ENCODE measurements at places on chromosomes 2 and 18.
A peak's percentile ranks its signal among the peaks of the same experiment; 100 is the strongest.

DNA sequence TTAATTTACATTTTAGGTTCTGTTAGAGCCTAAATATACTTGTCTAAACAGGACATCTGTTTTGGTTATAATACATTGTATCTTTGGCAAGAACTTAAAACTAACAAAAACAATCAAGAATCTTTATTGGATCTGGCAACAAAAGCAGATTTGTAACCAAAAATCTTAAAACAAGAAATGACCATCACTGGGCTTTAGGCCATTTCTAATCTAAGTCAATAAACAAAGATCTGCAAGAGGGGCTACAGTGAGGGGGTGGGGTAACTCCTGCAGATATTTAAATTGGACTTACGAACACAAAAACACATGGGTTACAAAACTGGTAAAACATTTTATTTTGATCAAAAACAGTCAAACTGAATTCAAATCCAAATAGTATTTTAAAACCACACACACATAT, 77.3 kb downstream of the SRBD1 start:
- no peak for DNase-seq

DNA sequence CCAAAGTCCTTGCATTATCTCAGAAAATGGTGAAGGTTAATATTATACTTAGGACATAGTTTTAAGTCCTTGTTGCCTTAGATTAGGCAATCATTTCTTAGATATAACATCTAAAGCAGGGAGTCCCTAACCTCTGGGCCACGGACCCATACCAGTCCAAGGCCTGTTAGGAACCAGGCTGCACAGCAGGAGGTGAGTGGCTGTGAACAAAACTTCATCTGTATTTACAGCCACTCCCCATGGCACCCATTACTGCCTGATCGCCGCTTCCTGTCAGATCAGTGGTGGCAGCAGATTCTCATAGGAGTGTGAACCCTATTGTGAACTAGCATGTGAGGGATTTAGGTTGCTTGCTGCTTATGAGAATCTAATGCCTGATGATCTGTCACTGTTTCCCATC, 86.5 kb upstream of the MYO3B start:
- peak; percentile 53 for DNase-seq

- no peak for DNase-seq
These were observed 10.2 kb upstream of the TMEM247 start for GRCh38 chr2:46469116-46469515.

DNA sequence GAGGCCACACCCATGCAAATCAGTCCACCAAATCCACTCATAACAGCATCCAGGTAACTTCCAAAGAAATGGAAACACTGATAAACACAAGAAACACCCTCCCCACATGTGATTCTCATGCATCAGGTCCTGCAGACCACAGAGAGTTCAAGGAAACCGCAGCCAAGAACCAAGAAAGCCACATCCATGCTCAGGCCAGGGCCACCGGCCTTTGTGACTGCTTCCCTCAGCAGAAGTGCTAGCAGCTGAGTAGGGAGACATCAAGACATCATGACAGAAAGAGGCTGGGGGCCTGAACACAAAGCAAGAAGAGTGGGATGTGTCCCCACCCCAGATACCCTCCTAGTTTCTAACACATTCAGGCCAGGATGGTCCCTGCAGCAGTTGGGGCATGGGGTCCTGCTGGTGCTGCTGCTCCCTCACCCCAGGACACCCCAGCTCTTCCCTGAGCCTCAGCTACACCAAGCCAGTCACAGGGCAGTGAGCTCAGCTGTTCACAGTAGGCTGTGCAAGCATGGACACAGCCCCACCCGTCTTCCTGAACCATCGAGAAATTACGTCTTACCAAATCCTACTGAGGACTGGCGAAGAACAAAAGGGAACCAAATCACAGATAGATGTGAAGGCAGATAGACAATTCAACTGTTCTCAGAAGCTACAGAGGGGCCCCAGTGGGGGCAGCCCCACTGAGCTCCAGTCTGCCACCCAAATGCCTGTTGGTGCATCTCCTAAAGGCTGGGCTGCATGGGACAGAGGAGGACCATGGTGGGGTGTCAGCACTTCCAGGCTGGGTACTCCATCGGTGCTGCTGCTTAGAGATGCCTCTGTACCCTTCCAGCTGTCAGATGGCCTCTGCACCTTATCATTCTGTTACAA, 60.9 kb downstream of the HDAC4 start:
- no peak for DNase-seq

GRCh38 chr2:150207979-150208378, 279.5 kb downstream of the RND3 start:
- DNase-seq: no peak

DNA sequence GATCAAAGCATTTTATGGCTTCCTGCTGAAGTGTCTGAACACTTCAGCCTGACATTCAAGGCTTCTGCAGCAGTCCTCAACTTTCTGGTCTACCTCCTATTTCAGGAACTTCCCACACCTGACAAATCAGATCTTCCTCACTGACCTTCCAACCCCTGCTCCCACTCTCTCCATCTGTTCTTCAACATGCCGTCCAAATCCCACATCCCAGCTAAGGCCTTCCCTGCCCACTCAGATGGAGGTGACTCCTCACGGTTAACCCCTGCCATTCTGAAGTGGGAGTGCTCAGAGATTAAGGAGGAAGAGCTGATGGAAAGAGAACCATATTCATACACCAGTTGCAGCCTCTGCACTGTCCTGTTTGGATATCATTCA, 104.8 kb downstream of the POLR1A start:
- no peak for DNase-seq

DNA sequence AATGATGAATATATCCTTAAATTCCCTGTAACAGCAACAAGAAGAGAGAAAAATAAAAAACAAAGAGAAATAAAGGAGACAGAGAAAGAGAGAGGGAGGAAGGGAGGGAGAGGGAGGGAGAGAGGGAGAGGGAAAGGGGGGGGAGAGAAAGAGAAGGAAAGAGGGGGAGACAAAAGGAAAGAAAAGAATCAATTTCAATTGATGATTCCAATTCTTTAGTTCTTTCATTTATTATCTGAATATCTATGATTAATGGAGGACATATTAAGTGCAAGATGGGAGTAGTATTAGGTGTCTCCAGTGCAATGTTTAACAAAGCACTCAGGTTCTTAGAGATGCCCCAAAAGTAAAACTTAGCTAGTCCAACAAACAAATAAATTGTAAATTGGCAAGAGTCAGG, 97.2 kb upstream of the DPP10 start:
- DNase-seq: no peak

- DNase-seq: no peak
These were observed 711 bp downstream of the GPR17 start for GRCh38 chr2:127646487-127647241.

DNA sequence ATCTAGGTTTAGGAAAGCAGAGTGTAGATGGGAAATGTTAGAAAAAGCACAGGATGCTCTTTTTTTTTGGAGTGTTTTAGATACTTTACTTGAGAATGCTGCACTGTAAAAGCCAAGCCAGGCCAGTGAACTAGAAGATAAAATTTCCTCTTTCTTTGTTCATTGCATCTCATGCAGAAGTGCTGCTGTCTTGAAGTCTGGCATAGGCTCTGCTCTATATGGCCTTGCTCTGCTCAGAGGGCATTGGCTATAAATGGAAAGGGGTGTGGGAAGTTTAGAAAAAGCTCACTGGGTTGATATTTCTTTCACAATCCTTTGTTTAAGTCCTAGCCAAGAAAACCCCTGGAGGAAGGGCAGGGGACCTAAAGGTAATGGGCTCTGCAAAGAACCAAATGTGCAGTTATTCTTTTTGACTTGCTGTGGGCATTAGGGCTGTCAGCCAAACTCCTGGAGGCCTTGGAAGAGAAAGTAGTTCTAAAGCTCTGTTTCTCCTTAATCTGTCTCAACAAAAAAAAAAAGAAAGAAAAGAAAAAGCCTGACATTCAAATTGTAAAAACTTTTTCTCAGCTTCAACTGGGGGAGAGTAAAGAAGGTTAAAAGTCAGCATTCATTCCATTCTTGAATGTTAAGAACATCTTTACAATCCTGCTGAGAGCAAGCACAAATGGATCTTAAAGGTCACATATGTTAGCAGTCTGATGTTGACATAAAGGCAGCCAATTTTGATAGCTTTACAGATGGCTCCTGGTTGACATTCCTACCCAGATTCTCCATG, 338.3 kb downstream of the GULP1 start:
- DNase-seq: no peak

DNA sequence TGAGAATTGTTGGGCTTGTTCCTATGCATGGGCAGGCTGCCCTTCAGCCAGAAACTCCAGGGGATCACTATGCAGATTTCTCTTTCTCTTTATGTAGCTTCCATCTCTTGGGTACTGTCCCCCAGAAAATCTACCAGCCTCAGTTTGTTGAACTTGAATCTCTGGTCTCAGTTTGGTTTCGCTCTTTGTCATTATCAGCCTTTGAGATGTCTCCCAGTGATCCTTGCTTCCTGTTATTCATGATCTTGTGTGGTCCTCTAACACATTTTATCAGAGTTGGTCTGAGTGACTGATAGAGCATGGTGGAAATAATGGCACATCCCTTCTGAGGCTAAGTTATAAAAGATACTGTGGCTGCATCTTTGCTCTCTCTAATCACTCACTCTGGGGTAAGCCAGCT, 7.8 kb downstream of the TMEM87B start:
- DNase-seq: no peak

DNA sequence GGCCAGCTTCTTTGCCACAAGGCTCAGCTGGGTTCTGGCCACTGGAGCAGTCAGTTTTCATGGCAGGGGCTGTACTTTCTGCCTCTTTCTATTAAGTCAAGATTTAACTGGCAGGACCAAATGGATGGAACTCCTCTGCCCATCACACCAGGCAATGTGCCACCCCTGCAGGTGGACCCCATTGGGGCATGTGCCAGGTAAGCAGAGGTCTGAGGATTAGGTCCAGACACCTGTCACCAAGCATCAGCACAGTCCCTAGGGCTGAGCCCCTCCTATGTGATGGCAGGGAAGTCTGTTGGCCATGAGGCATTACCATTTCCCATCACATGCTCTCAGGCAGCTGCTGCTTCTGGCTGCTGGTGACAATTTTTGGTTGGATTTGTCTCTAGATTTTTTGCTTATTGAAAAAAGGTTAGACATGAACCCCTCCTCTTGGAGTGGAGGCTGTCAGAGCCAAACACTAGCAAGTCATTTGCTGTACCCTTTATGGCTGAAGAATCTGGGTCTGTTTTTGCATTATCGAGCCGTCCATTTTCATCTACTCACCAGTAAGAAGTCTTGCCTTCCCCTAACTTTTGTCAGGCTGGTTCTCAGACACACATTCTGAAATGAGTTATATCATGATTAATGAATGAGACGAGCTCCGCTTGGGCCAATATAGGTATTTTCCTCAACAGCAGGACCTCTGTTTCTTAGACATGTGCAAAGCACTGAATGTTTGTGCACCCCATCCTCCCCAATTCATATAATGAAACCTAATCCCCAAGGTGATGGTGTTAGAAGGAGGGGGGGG, 328.0 kb downstream of the TSN start:
- DNase-seq: no peak

DNA sequence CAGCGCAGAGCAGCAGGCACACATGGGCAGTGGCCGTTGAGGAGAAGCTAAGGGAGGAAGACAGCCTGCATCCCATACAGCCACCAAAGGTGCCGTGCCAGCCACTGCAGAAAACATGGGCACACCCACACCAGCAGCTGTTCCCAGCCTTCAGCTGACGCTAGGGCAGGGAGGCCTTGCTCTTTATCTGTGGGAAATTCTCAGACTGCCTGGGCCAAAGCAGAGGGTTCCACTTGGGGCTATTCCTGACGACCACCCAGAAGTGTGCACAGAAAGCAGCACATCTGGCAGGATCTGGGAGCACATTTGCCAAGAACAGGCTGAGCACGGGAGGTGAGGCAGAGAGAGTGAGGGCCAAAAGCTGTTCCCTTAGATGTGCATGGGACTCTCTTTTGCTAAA, 101.3 kb upstream of the SOX11 start:
- DNase-seq: no peak

GRCh38 chr18:50749945-50750344, 69.9 kb downstream of the MRO start:
- no peak for DNase-seq

GRCh38 chr2:131039908-131040660, 53.2 kb downstream of the FAM168B start:
- DNase-seq: no peak

DNA sequence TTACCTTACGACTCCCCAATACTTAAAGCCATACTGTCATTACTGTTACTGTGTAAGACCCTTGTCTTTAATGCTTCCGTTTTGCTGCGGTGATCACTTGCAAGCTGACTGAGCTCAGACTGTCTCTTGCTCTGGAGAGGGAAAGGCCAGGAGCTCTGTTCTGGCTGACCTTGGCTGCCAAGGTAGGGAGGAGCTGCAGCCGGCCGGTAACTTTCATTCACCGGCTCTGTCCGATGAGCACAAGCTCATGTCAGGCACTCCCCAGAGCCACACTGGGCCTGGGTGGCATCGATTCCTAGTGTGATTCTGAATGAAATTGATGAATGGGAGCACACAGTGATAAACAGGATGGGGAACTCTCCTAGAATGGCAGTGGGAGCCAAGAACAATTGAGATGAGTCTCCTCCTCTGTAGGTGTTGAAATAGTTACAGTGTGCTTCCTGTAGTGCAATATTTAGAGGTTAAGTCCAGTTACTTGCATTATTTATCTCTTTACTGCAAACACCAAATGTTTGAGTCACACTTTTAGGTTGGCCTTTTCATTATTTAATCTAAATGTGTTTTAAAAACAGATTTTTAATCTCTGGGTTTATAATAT, 100.9 kb downstream of the ATP9B start:
- peak; percentile 2 for DNase-seq

DNA sequence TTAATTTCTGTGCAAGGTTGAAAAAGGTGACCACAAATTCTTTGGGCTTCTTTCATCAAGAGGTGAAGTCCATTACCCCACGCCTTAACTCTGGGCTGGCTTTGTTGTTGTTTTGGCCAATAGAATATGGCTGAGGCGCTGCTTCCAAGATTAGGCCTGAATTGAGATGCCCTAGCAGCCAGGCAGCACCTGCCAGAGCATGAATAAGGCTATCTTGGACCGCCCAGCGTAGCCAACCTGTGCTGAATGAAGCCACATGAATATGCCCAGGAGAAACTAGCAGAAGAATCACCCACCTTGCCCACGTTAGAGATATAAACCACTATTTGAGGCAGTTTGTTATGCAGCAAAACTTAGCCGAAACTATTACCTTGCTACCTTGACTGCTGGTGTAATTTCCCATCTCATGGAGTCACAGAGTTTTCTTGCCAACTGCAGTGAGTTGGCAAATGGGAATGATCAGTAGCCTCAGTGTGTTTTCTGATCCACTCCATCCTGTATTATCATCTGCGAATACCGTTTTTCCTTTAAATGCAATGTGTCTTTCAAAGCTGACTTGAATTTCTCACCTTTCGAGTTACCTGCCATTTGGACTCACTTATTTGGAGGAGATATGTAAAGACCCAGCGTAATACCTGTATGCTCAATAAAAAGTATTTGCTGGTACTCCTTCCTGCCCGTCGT, 679 bp downstream of the TSGA10 start:
- DNase-seq: peak; percentile 16

GRCh38 chr2:233538741-233539140, 27.8 kb downstream of the USP40 start:
- no peak for DNase-seq

GRCh38 chr2:137938204-137938603, 26.1 kb upstream of the HNMT start:
- no peak for DNase-seq

- DNase-seq: peak; percentile 40
These were observed 51.4 kb downstream of the BCL2 start for GRCh38 chr18:63267975-63268721.

GRCh38 chr2:156765043-156765442, 328.9 kb downstream of the GPD2 start:
- no peak for DNase-seq

- no peak for DNase-seq
These were observed 62.4 kb downstream of the SERPINB8 start for GRCh38 chr18:64032312-64032711.

Data from small intestine (tissue), 16 donors.